ENCODE measurements at places on chromosomes 4 and X.

DNA sequence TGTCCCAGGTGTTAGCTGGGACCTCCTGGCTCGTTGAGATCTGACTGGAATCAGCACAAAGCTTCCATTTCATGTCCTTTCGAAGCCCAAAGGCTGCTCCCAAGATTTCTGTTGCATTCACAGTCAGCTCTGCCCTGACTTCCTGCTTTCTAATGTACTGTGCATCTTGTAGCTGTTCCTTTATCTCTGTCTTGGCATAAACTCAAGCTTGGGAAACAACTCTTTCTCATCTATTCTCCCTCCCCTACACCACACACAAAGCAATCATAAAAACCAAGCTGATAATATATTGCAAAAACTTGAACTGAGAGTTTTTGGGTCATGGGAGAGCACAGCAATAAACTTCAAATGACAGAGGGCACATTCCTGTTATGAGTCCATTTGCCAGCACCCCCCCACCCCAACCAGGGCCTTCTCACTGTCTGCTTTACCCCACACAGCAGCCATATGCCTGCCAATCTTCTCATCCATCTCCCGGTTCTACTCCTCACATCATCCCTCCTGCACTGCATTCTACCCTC, 76.3 kb downstream of the SYNPO2 start:
- peak; percentile 74 for DNase-seq

DNA sequence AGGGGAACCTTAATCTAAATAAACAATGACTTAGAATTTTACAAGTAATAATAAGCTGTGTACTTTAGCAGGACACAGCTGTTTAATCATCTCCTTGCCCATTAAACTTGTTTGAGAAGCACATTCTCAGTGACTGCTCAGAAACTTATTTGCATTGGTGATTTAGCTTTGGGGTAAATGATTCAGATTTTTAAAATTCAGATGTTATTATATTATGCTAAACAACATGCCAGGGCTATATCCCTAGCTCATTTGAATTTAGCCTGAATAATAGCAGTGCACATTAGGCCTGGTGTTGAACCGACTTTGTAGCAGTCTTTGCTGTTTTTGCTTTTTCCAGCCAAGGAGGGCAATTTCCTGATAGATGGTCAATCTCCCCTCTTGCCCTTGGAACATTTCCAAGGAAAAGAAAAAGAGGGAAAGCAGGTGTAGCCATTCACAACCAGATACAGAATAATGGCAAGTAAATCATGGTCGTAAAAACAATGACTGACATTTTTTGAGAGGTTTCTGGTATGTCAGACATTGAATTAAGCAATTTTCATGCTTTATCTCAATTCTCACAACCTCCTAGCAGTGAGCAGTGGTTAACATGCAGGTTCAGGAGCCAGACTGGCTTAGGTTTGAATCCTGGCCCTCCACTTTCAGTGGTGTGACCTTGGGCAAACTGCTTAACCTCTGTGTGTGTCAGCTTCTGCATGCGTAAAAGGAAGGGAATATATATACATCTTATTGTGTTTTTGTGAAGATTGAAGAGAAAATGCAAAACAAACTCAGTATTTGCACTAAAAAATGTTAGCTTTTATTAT, 16.8 kb downstream of the ARHGEF38 start:
- DNase-seq, result no peak

DNA sequence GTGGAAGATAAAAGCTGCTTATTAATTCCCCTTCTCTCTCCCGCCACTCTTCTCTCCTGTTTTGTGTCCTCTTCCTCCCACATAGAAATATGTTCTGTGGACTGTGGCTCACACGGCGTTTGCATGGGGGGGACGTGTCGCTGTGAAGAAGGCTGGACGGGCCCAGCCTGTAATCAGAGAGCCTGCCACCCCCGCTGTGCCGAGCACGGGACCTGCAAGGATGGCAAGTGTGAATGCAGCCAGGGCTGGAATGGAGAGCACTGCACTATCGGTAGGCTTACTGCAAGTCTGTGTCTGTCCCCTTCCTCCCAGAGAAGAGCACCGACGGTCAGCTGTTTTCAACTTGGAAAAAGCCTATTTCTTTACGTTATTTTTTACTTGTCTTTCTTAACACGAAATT, 229.1 kb downstream of the DCTD start:
- DNase-seq, result no peak

GRCh38 chr4:13980317-13981310, 353.1 kb upstream of the BOD1L1 start:
- peak; percentile 94 for DNase-seq

- no peak for DNase-seq
Measured at GRCh38 chrX:47687263-47687662, 28.3 kb upstream of the UXT start.

- no peak for DNase-seq
Measured at GRCh38 chr4:2247128-2248043, 5.5 kb upstream of the HAUS3 start.

- no peak for DNase-seq
Measured at GRCh38 chr4:88045021-88045420, 37.6 kb downstream of the PKD2 start.

GRCh38 chrX:30065226-30065625, 150.1 kb upstream of the MAGEB2 start:
- DNase-seq, result peak; percentile 6

GRCh38 chr4:2070421-2071251, 11.5 kb downstream of the NAT8L start:
- no peak for DNase-seq

GRCh38 chr4:28360681-28361080, 1500.0 kb downstream of the STIM2 start:
- DNase-seq, result no peak

DNA sequence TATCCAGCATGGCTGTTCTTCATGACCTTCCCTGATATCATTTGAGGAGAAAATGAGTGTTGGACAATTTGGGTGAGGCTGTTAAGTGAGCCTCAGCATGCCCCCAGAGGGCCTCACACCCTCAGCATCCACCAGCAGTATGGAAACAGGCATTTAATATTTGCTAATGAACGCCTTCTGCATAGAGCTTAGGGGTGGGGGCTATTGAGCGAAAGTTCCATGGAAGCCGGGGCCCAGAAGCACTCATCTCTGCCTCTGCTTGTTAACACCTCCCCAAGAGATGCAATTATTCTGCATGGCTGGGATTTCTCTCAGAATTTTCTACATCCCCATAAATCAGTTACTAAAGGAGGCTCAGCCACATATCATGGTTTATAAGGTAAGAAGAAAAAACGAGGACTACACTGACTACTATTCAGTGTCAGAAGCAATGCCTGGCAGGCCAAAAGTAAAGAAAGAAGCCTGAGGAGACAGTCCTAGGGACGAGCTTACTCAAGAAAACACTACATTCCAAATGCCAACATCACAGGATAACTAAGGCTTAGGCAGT, 100.1 kb upstream of the MAP3K15 start:
- DNase-seq, result peak; percentile 20

GRCh38 chr4:128827296-128827695, 17.8 kb downstream of the JADE1 start:
- DNase-seq, result no peak

- DNase-seq, result no peak
Measured at GRCh38 chrX:18129690-18130089, 91.0 kb downstream of the BEND2 start.

Data from GM23248 (cell line).